Hepatocyte (in vitro differentiated cells): ENCODE measurements at places on chromosomes 12 and 14. TPM values are rescaled to one million over a fixed set of nuclear protein-coding genes. Genes with fewer than 3 reads are reported as not detected.
A peak's percentile ranks its signal among the peaks of the same experiment; 100 is the strongest.

The TPH2 gene
- polyA plus RNA-seq, result not detected in 2 replicates

- DNase-seq, result no peak
Observed at GRCh38 chr12:116453631-116454030, 105.5 kb upstream of the MAP1LC3B2 start.

GRCh38 chr12:20625531-20625930 lies 69.6 kb upstream of the SLCO1C1 start:
- DNase-seq, result no peak

DNA sequence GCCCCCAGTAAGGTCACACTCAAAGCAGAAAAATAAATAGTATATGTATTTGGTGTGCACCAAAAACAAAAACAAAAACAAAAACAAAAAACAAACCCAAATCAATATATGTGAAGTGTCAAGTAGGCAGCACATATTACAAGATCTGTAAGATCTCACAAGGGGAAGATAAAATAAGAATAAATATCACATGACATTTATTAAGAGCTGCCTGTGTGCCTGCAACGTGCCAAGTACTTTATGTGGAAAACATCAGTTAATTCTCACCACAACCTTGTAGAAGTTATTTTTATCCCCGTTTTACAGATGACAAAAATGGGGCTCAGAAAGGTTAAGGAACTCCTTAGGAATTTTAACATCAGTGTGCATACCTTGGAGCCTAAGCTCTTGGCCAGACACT lies 26.6 kb downstream of the TRIM9 start:
- no peak for DNase-seq

DNA sequence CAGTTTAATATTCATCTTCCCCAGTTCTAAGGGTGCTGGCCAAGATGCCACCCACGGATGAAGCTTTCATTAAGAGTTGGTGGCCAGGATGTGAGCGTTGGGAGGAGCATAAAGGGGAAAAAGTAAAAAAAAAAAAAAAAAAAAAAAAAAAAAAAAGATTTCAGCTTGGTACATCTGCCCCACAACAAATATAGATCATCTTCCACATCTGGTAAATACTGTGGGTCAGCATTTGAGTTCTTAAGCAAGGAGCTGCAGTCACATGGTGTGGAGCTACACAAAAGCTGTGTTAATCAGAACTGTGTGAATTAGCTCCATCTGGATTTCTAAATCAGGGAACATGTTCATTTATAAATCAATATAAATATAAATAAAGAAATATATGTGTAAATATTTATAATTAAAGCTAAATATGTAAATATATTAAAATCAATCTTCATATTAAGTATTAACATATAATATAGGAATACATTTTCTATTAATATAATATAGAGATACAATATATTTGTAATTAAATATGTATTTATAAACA lies 262.3 kb downstream of the NUAK1 start:
- no peak for DNase-seq

DNA sequence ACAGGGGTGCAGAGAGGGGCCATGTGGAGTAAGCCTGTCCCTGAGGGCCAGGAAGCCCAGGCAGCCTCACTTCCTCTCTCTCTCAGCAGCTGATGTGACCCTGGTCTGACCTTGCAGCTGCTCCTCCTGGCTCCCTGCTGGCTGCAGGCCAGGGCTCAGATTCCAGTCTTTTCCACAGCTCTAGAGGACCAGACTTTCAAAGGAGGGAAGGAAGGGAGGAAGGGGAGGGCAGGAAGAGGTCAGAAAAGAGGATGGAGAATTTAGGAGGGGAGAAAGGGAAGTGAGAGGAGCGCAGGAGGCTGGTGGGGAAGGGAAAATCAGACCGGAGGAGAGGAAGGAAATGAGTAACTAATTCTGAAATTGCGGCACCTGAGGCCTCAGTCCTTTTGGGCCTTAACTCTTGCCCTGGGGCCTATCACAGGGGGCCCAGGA lies 40.9 kb upstream of the VASH1 start:
- DNase-seq, result peak; percentile 61

GRCh38 chr12:4320497-4320852 lies 538 bp upstream of the TIGAR start:
- DNase-seq, result peak; percentile 65

GRCh38 chr14:45082420-45082819 lies 1.5 kb upstream of the PRPF39 start:
- no peak for DNase-seq

DNA sequence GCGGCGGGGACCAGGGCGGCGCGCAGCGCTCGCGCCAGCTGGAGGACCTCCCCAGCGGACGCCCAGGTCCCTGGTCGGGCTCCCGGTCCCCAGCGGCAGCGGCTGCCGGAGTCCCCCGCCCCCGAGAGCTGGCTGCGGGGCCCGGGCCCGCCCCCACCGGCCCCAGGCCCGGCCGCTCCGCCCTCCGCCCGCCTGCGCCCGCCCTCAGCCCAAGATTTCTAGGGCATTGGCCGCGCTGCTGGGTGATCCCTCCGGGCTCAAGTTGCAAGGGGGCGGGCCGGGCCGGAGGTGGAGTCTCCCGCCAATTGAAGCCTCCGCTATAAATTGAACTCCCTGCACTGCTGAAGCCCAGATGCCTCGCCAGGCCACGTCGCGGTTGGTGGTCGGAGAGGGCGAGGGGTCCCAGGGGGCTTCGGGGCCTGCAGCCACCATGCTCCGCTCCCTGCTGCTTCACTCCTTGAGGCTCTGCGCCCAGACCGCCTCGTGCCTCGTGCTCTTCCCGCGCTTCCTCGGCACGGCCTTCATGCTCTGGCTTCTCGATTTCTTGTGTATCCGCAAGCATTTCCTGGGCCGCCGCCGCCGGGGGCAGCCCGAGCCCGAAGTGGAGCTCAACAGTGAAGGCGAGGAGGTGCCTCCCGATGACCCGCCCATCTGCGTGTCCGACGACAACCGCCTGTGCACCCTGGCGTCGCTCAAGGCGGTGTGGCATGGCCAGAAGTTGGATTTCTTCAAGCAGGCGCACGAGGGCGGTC lies at the start of gene DIO3:
TSS of gene DIO3 (plus strand) at position 351 of the 752 bp plus-strand sequence.
- peak; percentile 89 for DNase-seq

The IL23A gene
- polyA plus RNA-seq, result 2.1 and 3.1 TPM in 2 replicates
